T-helper 2 cell (primary cell): ENCODE measurements at places on chromosomes 7 and 10.

DNA sequence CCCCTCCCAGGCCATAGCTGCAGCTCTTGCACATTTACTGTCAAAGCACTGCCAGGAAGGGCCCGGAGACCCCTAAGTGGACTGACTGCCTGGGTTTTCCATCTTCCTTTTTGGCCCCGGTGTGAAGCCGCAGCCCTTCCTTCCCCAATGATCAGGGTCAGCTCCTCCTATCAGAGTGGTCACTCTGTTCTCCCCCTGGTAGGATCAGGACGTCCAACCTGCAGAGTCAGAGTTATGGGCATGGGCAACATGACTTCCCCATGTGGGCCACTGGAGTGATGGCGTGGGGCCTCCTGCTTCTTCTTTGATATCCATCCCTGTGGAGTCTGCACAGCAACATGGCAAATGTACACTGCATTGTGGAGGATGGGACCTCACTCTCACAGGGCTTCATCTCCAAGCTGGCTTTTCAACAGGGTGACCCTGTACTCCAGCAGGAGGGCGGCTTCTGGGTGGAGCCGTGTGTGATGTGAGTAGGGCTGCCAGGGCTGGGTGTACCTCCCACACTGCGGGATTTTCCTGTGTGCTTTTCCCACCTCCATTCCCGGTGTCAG lies 6.4 kb upstream of the RAMP3 start:
- DNase-seq = no peak

- no peak for DNase-seq
Measured at GRCh38 chr7:71735961-71736556, 604.1 kb downstream of the GALNT17 start.

DNA sequence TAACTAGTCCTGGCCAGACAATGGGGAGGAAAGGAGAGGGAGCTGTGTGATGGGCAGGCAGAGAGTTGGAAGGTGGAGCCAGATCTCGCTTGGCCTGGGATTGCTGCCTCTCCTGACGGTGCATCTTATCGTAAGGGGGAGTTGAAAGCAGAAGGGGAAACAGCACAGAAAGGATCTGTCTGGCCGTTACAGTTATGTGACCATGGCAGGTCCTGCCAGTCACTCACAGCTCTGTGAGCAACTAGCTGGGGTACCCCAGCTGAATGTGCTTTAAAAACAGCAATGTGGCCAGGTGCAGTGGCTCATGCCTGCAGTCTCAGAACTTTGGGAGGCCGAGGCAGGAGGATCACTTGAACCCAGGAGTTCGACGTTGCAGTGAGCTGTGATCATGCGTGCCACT lies 8.1 kb downstream of the BLVRA start:
- no peak for DNase-seq

GRCh38 chr7:45033261-45033930 lies 33.4 kb downstream of the CCM2 start:
- DNase-seq = no peak

DNA sequence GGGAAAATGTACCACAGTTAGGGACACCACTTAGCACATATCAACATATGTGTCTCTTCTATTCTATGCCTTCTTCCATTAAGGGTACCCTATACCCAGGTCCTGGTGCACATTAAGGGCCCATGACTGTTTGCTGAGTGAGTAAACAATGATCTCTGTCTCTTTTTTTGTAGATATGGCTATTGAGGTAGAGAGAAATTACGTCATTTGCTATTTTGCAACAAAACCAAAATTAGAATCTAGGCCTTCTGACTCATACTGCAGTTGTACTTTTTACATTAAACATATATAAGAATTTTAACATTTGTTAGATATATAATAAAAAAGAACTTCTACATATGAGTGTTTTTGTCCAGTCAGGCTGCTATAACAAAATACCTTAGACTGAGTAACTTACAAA lies 683.2 kb upstream of the LRRN3 start:
- DNase-seq = no peak

GRCh38 chr10:73965890-73966768 lies 31.8 kb upstream of the VCL start:
- no peak for DNase-seq

- DNase-seq = no peak
Measured at GRCh38 chr10:93250010-93250409, 176.3 kb downstream of the CYP26A1 start.

DNA sequence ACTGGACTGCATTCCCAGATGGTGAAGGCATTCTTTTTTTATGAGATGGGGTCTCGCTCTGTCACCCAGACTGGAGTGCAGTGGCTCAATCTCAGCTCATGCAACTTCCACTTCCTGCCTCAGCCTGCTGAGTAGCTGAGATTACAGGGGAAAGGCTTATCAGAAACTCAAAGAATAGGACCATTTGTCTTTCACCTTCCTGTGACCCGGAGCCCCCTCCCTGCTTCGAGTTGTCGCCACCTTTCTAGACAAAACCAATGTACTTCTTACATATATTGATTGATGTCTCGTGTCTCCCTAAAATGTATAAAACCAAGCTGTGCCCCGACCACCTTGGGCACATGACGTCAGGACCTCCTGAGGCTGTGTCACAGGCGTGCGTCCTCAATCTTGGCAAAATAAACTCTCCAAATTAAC lies 1.8 kb upstream of the METTL27 start:
- DNase-seq = no peak

- no peak for DNase-seq
Measured at GRCh38 chr10:80506836-80507487, 30.7 kb upstream of the SH2D4B start.

DNA sequence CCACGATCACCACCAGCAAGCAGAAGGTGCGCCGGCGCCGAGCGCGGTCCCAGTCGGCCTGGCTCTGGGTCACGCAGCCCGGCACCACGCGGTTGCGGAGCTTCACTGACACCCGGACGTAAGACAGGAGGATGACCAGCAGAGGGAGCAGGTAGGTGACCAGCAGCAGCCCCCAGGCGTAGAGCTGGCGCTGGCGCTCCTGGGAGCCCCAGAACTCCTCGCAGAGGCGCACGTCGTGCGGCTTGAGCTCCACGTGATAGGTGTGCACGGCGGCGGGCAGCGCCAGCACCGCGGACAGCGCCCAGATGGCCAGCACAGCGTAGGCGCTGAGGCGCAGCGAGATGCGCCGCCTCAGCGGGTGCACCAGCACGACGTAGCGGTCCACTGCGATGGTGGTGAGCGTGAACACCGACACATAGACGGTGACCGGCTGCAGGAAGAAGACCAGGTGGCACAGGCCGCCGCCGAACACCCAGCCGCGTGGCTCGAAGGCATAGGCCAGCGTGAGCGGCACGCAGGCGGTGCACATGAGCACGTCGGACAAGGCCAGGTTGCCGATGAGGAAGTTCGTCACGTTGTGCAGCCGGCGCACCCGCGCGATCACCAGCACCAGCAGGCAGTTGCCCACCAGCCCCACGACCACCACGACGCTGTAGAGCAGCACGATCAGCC lies 920 bp downstream of the PRLHR start:
- DNase-seq = peak; percentile 30

GRCh38 chr7:148939128-148939755 lies 55.2 kb upstream of the EZH2 start:
- no peak for DNase-seq

- no peak for DNase-seq
Measured at GRCh38 chr10:75956624-75957023, 525.2 kb downstream of the LRMDA start.

DNA sequence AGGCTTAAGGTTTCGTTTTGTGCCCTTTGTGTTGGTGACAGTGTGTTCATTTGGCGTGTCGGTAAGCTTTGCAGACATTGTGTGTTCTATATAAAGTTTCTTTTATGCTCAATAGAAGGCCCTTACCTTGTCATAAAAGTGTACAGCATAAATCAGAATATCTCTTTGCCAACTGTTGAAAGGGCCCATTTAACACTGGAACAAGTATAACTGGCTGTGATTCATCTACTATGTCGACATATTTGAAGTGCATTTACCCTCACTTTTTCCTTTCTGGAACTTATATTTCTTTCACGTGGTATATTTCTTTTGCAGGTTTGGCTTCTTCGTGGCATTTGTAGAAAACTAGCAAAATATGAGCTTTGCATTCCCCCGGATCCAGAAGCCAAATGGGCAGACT lies 32.7 kb downstream of the EEPD1 start:
- no peak for DNase-seq

- DNase-seq = no peak
Measured at GRCh38 chr7:87561702-87562101, 39.0 kb downstream of the ABCB1 start.

- DNase-seq = peak; percentile 71
Measured at GRCh38 chr7:105581066-105581811, at the start of gene EFCAB10. TSS of gene EFCAB10 (minus strand) at chr7:105581493. CDS start at chr7:105581463, 30 bp downstream.

DNA sequence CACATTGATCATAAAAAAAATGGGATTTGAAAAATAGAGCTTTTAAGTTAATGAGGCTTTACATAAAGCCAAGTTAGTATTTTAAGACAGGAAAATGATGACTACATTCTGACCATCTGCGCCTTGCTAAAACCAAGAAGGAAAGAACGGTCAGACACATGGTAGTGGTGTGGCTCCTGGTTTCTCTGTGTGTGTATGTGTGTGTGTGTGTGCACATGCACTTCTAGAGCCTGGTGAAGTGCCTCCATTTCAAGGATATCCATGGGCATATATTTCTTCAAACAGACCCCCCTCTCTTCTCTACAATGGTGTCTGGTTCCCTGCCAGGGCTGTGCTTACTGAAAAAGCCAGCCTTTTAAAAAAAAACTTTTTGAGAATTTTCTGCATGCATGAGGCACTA lies 80.9 kb downstream of the FRMPD2 start:
- no peak for DNase-seq

DNA sequence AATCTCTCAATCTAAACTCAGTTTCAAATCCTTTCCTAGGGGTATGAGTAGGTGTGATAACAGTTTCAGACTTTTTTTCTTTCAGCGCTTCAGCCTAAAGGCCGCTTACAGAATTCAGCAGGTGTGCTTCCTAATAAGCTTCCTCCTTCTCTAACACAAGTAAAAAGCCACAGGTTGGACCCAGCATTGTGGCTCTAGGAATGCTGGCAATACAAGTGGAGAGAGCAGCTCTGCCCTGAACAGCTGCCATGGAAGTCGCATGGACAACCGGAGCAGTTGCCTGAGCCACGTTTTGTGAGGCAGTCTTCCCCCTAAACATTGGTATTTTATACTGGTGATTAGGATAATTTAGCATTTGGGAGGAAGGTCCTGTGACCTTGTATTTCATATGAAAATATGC lies 83.5 kb downstream of the ST7 start:
- DNase-seq = no peak

DNA sequence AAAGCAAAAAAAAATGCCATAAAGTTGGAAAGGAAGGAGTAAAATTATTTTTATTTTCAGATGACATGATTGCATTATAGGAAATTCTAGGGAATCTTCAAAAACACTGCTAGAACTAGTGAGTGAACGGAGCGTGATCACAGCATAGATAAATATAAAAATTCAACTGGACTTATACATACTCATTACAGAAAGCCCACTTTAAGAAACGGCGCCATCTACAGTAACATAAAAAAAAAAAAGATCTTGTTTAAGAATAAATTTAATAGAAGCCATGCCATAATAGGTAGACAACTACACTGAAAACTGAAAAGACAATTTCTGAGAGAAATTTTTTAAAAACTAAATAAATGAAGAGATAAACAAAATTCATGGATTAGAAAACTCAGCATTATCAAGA lies 623.1 kb upstream of the MGMT start:
- no peak for DNase-seq

GRCh38 chr7:34752929-34753328 lies 94.9 kb downstream of the NPSR1 start:
- DNase-seq = no peak

DNA sequence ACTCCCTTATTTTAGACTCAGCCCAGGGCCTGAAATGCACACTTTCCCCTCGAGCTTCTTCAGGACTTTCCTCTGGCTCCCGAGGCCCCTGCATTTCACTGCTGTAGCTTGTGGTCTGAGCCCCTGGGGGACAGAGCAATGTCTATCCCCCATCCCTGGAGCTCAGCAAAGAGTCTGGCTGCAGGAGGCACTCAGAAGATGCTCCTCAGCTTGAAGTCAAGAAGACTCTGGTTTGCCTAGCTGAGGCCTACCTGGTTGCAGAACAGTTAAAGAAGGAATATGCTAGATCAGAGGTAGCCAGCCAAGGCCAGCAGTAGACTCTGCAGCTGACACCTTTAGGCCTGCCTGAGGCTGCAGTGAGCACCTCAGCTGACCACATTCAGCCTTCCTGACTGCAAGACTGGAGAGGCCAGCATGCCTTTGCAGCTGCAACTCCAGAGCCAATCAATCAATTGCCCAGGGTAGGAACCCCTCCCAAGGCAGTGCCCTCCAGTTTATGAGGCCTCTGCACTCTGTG lies 36.9 kb upstream of the IKZF1 start:
- DNase-seq = no peak

- DNase-seq = no peak
Measured at GRCh38 chr10:61635471-61635870, 27.3 kb upstream of the CABCOCO1 start.

- DNase-seq = no peak
Measured at GRCh38 chr7:5662828-5663227, 118.6 kb downstream of the RNF216 start.

DNA sequence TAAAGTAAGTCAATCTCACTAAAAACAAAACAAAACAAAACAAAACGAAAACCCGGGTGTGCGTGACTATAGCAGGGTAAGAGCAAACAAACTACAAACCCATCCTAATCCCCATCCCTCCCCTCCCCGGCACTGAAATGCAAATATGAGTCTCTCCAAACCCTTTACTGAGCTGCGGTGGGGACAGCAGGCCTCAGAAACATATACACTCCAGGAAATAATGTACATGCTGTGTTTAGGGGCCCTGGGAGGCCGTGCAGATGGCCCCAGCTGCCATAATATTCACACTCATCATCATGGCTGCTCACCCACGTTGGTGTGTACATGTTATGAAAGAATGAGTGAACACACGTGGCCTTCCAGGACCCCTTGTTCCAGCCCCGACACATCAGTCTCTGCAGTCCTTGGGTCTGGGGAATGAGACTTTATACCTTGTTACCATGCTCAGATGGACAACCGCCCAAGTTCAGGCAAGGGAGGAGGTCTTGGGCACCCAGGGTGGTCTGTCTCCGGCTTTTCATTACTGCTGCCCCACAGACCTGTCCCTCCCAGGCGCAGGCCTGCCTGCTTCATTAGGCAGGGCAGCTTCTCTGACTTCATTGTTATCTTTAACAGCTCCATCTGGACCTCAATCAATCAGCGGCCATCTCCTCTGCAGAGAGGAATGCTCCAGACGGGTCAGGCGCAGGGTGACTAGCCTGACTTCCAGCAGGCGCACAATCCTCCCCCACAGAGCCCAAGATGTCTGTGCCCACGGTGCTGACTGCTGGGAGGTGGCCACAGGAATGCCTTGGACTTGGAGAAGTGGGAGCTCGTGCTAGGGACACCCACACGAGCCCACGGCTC lies 20.6 kb downstream of the HSPA12A start:
- no peak for DNase-seq

- no peak for DNase-seq
Measured at GRCh38 chr10:58269782-58270290, 874 bp downstream of the CISD1 start.

DNA sequence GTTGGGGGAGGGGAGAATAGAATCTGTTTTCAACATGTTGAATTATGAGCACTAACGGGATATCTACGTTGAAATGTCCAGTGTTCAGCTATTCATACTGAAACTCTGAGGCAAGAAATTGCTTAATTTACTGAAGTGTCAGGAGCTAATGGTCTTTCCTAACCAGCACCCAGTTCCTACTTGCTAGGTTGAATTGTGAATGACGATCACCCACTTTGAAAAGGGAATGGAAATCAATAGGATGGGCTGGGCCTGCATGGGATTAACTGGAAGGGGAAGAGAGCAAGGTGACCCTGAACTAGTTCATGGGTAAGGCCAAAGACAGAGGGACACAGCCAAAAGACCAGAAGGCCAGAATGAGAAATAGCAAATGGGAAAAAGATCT lies 51.3 kb downstream of the HIPK2 start:
- no peak for DNase-seq

GRCh38 chr7:69237541-69237940 lies 360.7 kb upstream of the AUTS2 start:
- no peak for DNase-seq
